ENCODE measurements at places on chromosomes 7 and 10.
A peak's percentile ranks its signal among the peaks of the same experiment; 100 is the strongest.

DNA sequence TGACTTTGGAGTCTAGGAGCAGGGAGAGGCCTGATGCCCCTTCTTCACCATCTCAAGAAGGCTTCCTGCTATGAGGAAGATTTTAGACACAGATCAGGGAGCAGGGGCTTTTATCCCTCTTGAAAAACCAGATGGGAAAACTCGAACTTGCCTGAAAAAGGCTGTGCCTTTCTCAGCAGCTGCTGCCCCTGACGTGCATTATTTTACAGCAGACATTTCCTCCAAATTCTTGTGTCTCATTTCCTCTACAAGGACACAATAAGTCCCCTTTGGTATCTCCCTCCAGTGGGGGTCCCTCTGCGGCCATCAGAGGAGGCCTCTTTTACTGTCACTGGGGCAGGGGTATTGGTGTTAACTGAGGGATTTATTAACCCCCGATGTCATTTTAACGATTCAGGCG is 38.0 kb upstream of the AQP1 start:
- DNase-seq = no peak

GRCh38 chr10:1553951-1554350 is 183.4 kb downstream of the ADARB2 start:
- no peak for DNase-seq

DNA sequence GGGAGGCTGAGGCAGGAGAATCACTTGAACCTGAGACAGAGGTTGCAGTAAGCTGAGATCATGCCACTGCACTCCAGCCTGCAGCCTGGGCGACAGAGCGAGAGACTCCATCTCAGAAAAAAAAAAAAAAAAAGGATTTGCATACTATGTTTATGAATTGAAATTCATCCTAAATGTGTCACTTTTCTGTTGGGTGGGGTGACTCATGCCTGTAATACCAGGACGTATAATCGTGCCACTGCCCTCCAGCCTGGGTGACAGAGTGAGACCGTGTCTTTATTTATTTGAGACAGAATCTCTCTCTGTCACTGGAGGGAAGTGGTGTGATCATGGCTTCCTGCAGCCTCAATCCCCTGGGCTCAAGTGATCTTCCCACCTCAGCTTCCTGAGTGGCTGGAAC is 5.8 kb downstream of the ZNF212 start:
- no peak for DNase-seq

DNA sequence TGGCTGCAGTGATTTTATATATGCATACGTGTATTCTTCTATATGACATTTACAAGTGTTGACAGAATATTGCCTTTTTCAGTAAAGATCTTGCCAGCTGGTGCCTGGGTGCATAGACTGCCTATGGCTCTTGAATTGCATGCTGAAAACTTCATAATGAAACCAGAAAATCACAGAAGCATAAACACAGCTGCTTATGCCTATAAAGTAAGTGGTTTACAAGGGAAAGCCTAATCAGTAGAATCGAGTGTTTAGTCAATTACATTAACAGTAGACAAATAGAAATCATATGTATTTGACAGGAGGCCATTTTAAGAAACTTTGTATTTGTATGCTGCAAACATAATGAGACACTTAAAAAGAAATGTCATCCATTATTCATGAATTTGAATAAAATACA is 82.5 kb downstream of the TMEM168 start:
- DNase-seq = no peak

DNA sequence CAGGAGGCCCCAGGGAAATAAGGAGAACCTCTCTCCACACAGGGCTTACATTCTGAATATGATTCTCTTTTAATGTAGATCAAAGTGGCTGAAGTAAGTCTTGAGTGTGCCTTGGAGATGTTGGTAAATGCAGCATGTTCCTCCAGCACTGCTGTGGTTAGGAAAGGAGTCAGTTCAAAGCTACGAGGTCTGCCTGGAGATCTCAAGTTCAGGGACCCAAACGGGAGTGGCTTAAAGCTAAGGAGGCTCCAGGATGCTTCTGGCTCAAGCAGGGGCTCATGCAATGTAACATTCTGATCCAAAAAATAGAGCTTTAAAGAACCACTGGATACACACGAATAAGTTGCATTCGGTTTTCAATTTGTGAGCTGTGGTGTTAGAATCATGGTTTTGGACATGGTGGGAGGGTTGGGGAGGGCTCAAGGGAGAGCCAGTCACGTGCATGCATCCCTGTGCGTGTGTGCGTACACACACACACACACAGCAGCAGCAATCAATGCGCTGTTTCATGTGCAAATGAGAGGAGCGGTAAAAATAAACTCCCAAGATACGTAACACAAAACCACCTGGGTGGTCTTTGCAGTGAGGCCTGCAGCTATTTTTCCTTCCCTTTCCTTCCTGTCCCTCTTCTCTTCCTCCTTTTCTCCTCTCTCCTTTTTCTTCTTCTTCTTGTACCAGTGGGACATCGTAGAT is 70.5 kb downstream of the AOAH start:
- no peak for DNase-seq

DNA sequence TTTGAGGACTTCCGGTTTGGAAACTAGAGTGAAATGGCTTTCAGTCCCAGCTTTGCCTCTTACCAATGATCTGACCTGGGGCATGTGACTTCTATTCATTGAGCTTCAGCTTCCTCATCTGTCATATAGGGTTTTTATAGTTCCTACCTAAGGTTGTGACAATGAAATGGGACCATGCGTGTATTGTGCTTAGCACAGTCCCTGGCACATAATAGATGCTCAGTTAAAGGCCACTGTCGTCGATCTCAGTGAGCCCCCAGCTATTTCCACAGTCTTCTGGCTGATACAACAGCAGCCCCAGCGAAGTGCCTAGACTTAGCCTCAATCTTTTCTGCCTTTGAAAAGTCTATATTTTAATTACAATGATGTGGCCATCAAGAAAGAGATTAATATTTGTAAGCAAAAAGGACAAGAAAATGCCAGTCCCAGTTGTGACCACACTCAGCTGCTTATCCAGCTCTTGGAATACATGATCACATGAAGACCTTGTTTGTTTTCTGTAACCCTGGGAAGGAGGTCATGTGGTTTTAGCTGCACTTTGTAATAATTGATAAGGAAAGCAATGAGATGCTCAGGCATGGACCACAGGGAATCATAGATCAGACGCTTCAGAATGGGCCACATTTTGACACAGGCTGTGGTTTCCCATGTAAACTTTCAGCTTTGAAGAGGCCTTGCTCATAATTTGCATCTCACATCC is 44.6 kb downstream of the VWA2 start:
- DNase-seq = no peak

DNA sequence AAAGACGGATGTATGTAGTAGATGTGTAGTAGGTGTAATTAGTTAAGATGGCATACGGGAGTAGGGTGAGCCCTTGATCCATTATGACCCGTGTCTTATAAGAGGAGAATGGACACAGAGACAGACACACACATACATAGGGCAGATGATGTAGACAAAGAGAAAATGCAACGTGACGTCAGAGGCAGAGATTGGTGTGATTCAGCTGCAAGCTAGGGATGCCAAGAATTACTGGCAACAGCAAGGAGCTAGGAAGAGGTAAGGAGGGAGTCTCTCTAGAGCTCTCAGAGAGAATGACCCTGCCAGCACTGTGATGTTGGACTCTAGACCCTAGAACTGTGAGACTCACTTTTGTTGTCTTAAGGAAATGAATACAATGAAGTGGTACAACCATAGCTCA is 247.0 kb upstream of the HABP2 start:
- no peak for DNase-seq

DNA sequence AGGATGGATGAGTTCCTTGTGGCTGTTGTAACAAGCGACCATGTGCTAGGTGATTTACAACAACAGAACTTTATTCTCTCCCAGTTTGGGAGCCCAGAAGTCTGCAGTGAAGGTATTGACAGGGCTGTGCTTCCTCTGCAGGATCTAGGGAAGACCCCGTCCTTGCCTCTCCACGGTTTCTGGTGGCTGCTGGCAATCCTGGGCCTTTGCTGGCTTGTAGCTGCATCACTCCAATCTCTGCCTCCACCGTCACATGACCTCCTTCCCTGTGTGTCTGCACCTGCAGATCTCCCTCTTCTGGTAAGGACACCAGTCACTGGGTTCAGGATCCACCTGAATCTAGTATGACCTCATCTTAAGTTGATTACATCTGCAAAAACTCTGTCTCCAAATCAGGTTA is 115.6 kb downstream of the GLRX3 start:
- no peak for DNase-seq

- DNase-seq = no peak
Observed at GRCh38 chr10:96021332-96021731, 22.1 kb upstream of the CCNJ start.

GRCh38 chr7:114317450-114318098 is 97.0 kb upstream of the FOXP2 start:
- DNase-seq = no peak

GRCh38 chr10:43229208-43230061 is 37.4 kb downstream of the RASGEF1A start:
- peak; percentile 50 for DNase-seq

DNA sequence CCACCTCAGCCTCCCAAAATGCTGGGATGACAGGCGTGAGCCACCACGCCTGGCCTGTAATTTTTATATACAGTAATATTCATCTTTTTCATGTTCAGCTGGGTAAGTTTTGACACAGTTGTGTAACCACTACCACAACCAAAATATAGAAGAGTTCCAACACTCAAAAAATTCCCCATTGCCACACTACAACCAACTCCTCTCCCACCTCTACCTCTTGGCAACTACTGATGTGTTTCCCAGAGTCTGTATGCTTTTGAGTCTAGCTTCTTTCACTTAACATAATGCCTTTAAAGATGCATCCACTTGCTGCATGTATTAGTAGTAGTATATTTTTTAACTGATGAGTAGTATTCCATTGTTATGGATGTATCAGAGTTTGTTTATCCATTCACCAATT is 90.7 kb downstream of the SRPK2 start:
- DNase-seq = no peak

- no peak for DNase-seq
Observed at GRCh38 chr7:87029078-87029477, 30.4 kb downstream of the ELAPOR2 start.

DNA sequence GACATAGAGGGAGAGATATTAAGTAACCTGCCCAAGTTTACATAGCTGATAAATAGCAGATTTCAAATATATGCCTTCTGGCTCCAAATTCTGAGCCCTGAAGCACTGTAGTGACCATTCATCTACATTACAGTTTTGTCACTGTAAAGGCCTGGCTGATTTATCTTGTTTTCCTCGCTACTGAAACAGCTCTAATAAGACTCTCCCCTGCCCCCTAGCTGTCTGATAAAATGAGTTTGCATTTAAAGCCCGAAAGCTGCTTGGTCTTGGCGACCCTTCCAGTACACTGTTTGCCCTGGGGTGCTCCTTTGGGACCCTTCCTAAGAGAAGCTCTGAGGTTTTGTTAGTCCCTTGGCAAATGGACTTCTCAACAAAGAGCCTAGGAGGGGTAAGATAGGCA is 59.7 kb upstream of the RAB11FIP2 start:
- DNase-seq = no peak

DNA sequence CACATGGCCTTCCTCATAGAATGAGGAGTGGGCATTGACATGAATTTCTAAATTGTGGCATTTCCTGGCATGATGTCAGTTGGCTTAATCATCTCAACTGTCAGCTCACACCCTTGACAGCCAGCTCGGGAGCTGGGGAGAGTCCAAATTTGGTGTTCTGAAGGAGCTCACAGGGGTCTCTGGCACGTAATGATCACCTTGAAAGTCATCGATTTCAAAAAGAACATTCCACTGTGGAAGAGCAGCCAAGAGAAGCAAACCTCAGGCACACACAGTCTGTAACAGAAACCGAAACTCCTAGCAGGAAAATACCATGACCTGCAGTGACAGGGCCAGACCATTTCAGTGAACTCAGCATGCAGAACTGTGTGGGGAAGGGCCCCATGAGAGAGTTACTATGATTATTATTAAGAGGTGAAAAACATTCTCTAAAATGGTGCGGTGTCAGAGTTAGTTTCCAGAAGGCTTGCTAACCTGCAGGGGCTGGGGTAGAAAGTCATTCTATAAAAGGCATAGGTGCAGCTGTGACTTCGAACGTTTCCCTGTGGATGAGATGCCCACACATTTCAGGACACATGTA is 26.4 kb upstream of the KLF6 start:
- DNase-seq = peak; percentile 73

DNA sequence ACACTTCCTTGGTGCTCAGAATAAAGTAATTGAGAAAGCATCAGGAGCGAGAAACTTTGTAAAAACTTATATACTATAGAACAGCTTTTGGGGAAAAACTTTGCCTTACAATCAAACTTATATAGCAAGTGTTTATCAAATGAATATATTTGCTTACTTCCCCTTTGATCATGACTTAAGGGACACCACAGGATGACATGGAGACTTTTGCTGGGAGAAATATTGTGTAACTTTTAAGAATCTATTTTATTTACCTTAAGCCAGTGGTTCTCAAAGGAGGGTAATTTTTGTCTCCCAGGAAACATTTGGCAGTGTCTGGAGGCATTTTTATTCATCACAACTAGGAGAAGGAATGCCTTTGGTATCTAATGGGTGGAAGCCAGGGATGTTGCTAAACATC is 173.8 kb upstream of the HABP2 start:
- no peak for DNase-seq

DNA sequence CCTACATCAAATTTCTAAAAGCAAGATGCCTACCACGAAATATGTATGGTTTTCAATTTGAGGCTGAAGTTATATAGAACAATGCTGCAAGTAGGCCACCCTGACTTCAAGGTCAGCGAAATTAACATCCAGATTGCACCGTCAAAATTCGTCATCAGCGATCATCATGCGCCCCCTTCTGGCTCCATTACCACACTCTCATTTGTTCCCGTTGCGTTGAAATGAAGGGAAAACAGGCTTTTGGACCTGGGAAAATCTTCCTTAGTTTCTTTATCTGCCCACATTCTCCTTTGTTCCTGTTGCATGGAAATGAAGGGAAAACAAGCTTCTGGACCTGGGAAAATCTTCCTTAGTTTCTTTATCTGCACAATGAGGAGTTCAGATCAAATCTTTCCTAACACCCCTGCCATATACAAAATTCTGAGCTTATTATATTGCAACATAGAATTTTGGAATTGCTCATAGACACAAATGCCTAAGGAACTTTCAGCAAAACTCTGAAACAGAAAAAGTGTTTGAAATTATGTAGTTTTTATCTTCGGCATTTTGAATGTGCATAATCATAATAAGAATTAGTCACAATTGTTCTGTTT is 98.2 kb upstream of the PRKCQ start:
- peak; percentile 62 for DNase-seq

- DNase-seq = no peak
Observed at GRCh38 chr7:120729245-120729644, 128.7 kb downstream of the TSPAN12 start.

GRCh38 chr7:34396437-34397064 is 261.5 kb upstream of the NPSR1 start:
- no peak for DNase-seq

GRCh38 chr10:56135828-56136227 is 225.2 kb downstream of the ZWINT start:
- DNase-seq = no peak

GRCh38 chr10:48836605-48837004 is 103.0 kb downstream of the LRRC18 start:
- DNase-seq = no peak

GRCh38 chr7:115952832-115953231 is 77.7 kb downstream of the TFEC start:
- DNase-seq = no peak

Data from thyroid gland (tissue), 4 donors.